Right hindlimb (tissue), 1 donor: ENCODE measurements at places on chromosomes 4 and X.

DNA sequence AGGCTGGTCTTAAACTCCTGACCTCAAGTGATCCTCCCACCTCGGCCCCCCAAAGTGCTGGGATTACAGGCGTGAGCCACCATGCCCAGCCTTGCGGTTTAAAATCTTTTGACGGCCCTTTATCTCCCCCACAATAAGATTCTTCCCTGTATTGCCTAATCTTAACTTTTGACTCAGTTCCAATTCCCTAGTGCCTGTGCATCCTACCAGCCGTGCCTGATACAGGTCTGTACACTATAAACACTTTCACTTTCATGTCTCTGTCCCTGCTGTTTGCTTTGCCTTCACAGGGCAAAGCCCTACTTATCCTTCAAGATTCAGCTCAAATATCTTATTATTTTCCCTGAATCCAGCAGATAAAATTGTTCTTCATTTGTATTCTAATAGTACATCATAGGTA is 74.6 kb downstream of the WDR44 start:
- DNase-seq = no peak

DNA sequence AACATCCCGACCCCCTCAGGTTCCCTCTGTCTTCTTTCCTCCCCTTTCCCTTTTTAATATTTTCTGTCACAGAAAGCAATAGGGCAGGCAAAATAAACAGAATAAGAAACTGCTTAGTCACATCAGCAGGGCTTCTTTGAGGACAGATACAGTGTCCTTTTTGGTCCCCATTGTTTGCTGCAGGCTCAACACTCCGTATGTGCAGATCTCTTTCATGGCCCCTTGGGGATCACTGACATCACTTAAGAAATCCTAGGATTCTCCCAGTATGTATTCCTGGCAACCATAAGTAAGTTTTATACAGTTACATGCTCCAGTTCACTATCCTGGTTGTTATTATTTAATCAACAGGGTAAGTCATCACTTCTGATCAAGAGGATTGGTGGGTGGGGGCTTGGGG is 448.0 kb downstream of the NKX6-1 start:
- no peak for DNase-seq

- DNase-seq = no peak
Observed at GRCh38 chrX:108696690-108697089, 39.7 kb downstream of the IRS4 start.

DNA sequence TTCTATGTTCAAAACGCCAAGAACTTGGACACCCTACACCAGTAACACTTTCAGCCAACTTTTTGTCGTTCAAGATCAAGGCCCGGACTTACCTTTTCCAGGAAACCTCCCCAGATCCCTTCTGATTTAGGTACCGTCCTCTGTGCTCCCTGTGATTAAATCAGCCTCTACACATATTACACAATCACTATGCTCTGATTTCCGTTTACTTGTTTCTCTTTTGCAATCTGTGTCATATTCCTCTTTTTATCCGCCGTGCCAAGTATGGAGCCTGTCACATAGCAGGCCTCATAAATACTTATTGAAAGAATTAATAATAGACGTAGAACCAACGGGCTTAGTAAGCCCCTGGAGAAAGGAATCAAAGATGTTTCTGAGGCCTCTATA is 722 bp upstream of the TMEM33 start:
- DNase-seq = no peak
